ENCODE measurements at places on chromosomes 11 and 22.

DNA sequence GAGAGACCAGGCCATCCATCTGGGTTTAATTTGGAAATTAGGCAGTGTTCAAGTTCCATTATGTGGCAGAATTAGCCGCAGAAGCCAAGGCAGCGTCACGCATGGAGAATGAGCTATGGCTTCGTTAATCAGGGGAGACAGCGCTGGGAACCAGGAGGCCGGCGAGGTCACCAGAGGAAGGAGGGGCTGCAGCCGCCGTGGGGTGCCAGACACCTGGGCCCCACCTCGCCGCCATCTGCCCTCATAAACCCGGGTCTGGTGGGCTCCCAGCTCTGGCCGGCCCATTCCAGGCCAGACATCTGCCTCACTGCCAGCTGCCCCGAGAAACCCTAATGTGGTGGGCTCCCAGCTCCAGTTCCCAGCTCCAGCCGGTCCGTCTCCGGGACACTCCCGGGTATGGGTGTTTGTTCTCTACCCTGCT is 676.9 kb downstream of the BRD1 start:
- no peak for DNase-seq

DNA sequence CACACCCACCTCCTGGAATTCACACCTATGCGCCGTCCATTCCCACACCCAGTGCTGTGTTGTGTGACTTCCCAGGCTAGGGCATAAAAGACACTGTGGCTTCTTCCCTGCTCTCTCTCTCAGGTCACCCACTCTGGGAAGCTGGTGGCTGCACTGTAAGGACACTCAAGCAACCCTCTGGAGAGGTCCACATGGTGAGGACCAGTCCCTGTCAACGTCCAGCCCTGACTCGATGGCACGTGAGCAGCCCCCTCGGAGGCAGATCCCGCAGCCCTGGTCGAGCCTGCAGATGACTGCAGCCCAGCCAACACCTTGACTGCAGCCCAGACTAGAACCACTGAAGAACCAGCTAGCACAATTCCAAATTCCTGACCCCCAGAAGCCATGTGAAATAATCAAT is 16.2 kb downstream of the CBX7 start:
- no peak for DNase-seq

DNA sequence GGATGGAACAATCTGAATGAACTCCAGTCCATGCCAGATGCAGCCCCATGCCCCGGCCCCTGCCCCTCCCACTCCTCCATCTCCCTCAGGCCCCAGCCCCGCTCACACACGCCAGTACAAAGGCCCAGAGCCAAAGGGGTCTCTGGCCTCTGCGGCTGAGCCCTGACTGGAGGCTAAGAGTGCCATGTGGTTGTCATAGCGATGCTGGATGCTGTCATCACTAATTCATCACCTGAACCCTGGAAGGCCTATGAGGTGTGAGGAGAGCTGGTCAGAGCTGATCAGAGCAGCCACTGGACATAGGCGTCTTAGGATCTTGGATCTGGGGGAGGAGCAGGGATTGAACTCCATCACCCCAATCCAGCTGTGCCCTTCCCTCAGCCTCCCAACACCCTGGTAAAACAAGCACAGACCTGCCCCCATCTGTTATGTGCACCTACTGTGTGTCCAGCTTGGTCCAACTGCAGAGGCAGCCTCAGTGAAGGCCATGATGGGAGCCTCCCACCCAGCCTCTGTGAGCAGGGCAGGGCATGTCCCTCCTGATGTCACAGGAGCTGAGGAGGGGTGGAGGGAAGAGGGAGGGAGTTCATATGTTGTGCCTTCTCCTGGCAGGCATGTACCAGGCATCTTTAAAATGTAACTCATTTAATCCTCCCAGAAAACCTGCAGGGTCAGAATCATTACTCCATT is 16.7 kb downstream of the PDE2A start:
- no peak for DNase-seq

DNA sequence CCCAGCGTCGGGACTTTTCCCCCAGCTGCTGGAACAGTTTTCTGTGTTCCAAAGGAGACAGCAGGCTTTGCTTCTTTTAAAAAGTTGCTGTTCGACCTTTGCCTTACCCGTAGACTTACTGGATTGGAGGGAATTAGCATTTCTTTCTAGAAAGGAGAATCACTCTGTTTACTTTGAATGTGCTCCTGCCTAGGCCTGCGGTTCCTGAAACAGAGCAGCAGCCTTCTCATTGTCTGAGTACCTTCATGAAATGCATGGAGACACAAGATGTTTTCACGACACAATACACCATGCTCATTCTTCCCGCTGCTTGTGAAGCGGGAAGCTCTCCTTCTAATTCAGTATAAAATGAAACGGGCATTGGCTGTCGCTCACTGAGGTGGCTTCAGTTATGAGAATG is 196.2 kb downstream of the TBC1D22A start:
- DNase-seq, result peak; percentile 15

GRCh38 chr11:16771350-16772140 is 33.1 kb downstream of the C11orf58 start:
- DNase-seq, result no peak

GRCh38 chr22:21444701-21445436 is 22.3 kb upstream of the TMEM191C start:
- DNase-seq, result no peak

- no peak for DNase-seq
Measured at GRCh38 chr11:19445771-19446170, 205.0 kb upstream of the E2F8 start.

DNA sequence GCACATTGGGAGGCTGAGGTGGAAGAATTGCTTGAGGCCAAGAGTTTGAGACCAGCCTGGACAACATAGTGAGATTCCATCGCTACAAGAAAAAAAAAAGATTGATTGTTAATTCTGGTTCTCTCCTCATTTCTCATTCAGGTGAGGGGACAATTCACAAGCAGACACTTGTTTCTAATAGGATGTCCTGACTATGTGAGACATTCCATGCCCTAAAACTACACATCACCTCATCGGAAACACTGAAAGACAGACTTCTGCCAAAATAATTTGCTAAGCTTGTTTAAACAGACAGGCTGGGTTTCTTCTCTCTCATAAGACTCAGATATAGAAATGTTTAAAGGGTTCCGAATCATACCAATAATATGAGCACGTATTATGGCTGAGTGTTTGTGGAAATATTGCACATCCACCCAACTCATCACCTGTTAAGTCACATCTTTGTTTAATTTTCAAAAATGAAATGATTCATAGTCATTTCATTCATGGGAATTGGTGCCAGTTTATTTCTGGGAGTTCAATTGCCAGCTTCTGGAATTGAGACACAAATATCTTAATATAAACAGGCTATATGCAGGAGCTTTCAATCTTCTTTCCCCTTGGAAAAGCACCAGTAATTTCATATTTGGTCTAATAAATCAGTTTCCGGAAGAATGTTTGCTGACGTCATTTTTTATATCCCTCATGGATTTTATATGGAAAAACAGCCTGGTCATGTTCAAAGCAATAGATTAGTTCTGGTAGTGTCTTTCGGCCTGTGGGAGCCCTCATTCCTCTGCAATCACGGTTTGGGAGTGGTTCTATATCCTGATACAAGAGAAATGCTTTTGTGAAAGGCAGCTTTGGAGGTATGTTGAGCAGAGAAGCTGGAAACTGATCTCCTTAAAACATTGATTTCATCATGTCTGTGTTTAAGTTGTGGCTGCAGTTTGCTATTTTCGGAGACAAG is 87.0 kb downstream of the BDNF start:
- DNase-seq, result no peak

DNA sequence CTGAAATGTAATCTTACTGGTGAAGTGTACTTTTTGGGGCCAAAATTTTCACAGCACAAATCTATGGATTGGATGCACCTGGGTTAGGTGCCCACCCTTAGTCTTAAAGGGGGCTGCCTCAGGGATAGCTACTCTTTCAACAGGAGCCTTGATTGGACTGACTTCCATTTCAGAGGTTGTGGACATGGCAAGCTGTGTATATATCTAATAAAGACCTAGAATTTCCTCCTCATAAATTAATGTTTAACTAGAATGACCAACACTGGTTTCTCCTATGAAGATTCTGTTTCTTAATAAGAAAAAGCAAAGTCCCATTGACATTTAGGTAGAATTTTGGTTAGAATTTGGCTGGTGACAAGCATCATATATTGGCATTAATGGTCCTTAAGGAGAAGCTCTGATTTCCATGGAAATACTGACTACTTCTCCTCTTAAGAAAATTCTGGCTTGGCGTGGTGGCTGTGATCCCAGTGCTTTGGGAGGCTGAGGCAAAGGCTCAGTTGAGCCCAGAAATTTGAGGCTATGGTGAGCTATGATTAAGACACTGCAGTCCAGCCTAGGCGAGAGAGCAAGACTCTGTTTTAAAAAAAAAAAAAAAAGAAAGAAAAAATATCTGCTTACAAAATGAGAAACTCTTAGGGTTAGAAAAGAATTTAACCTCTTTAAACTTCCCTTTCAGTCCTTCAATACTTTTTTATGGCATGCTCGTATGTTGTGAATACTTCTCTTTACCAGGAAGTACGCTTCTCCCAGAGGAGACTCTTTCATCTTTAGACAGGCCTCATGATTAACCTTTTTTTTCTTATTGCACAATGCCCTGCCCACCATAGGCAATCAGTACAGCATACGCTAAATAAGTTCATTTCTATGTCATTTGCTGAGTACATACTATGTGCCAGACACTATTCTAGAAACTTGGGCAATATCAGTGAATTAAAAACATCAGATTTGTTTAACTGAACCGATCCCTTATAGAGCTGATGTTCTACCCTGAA is 77.2 kb downstream of the PRR5L start:
- DNase-seq, result no peak

GRCh38 chr11:130122141-130122575 is 37.4 kb upstream of the ST14 start:
- no peak for DNase-seq

DNA sequence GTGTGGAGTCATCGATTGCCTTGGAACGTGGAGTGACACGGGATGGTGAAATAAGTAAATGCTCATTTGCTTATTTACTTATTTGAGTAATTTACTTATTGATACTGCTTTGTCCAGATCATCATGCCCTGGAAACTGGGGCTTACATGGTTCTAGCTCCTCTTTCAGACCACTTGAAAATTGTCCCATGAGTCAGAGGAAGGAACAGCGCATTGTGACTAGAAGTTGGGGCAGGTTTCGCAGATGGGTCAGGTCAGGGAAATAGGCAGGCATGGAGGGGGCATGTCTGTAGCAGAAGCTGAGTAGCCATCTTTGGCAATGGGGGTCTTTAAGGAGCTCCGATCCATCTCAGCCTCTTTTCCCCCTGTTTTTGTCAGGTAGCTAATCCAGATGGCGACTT is 104.2 kb upstream of the SORL1-AS1 start:
- no peak for DNase-seq

GRCh38 chr11:84218318-84218717 is 932.2 kb upstream of the CCDC90B start:
- no peak for DNase-seq

GRCh38 chr11:43547430-43547831 is 133.1 kb upstream of the HSD17B12 start:
- DNase-seq, result no peak

DNA sequence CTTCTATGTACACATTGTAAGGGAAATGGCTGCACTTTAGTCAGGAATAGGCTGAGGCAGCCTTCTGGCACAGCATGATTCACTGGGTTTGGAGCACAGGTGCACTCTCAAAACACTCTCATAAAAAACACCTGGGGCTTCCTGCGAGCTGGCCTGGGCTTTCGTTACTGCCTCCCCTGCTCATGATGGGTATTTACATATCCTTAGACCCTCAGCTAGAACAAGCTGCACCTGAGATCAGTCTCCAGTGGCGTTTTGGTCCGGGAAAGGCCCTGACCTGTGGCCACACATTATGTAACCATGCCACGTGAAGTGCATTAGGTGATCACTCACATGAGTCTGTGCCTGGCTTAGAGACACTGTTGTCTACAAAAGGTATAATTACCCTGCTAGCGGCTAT is 321.7 kb downstream of the TMEM135 start:
- no peak for DNase-seq

DNA sequence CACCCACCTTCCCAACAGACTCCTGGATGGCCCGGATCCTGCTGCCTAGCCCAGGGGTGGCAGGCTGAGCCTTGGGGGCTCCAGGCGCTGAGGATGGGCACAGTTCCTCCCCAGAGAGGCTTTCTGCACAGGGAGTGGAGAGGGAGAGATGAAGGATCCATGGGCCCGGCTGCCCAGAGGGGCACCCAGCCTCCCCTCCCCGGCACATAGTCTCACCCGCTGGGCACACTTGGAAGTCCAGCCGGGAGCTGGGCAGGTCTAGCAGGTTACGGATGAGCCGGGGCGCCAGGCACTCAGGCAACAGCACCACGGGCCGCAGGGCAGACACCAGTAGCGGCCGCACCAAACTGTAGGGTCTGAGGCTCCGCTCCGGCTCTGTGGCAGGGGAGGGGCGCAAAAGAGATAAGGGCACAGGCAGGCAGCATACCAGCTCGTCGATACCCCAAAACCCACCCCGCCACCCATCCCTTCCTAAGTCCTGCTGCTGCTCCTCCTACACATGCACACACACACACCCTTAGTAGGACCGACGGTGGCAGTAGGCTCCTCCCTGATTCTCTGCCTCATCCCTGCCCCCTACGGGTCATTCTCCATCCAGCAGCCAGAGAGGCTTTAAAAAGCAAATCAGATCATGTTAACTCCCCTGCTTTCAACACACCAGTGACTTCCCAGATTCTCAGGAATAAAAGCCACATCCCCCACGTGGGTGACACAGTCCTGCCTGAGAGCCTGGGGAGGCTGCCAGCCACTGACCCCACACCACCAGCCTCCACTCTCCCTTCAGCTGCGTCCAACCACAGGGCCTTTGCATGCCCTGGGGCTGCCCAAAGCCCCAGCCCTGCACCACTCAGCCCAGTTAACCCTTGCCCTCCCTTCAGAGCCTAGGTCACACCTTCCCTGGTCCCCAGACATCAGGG is 6.5 kb upstream of the MFNG start:
- no peak for DNase-seq

- DNase-seq, result no peak
Measured at GRCh38 chr22:17346578-17346977, 22.7 kb upstream of the CECR2 start.

GRCh38 chr11:15204711-15205110 is 90.0 kb downstream of the INSC start:
- no peak for DNase-seq

GRCh38 chr22:48898524-48899250 is 929.0 kb downstream of the BRD1 start:
- DNase-seq, result peak; percentile 11

DNA sequence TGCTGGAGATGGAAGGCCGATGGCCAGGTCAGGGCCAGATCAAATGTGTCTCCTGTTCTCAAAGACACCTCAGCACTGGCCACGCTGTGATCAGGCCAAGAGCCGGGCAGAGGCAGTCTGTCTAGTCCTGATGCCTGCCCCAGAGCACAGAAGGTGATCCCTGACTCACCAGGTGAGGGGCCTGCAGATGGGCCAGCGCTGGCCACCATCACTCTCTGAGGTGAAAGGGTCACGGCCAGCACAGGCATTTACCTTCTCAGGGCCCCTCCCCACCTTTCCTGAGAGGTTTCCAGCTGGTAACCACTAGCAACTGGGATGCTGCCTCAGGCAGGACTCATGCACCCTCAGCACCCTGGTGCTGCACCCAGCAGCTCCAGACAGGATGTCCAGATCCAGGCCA is 2.9 kb downstream of the SBF1 start:
- DNase-seq, result no peak

DNA sequence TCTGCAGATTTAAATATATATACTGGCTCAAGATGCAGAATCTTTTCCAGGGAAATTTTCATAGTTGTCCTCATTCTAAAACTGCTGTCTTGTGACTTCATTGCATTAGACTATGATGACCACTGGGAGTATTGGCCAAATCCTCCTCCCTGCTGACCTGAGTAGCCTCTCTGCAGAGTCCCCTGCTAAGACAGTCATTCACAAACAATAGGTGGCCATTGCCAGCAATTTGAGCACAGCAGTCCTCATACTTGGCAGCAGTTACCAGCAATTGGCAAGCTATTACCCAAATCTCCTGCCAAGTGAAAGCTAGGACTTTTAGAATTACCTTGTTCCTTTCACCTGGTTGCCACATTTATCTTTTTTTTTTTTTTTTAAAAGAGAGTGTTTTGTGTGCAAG is 325.8 kb downstream of the FAT3 start:
- DNase-seq, result no peak

Measured in right forelimb (tissue), 1 donor.